T-helper 2 cell treated with Interferon-gamma antibody and Interleukin-4, amounts not matched to agents 5 μg/mL and 100 μg/mL, for 36 hours (primary cell): ENCODE measurements at places on chromosomes 16 and 17.
A peak's percentile ranks its signal among the peaks of the same experiment; 100 is the strongest.

DNA sequence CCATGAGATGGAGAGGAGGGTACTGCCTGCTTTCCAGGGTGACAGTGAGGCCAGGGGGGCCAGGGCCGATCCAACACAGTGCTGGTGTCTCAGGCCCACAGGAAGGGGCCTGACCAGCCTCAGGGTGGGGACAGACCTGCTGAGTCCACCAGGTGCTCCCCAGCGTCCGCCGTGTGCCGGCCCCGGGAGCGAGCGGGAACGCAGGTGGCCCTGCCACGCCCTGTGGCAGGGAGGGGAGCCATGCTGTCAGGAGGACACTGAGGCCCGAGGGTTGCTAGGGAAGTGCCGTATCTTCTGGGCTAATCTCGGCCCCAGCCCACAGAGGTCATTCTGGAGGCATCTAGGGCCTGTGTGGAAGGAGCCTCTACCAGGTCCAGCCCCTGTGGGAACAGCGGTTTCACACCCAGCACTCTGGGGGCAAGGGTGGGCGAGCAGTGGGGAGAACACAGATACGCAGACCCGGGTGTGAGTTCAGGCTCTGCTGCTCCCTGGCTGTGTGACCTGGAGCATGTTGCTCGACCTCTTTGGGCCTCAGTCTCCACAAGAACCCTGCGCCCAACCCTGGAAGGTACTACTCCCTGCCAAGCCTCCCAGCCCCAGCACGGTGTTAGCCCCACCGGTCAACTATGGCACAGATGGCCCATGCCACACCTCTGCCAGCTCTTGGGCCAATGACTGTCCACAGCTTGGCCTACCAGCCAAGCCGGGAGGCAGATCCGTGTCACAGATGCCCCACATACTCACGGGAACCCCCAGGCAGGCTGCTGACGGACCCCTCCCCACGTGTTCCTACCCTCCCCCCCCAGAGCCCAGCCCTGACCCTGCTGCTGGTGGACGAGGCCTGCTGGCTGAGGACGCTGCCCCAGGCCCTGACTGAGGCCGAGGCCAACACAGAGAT lies 43.9 kb upstream of the ZC3H18 start:
- DNase-seq: no peak

- DNase-seq: no peak
These were observed 61.8 kb downstream of the BAIAP2 start for GRCh38 chr17:81096741-81097133.

GRCh38 chr17:76152591-76152990 lies 11.5 kb upstream of the FOXJ1 start:
- DNase-seq: no peak

DNA sequence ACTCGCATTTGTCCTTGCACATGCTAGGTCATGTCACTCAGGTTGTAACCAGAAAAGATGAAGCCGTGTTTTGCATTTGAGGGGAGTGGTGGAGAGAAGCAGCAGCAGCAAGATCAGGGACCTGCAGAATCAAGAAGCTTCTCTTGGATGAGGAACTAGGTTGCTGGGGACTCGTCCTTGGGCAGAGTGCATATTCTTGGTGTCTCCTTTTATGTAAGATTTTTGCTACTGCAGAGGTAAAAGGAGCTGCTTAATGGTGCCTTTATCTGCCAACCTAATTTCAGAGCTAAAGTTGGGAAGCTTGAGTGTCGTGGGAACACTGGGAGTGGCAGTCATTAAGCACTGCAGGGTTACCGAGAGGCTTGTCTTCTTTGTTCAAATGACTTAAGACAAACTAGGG lies 236.5 kb downstream of the MAP2K4 start:
- no peak for DNase-seq

GRCh38 chr16:53882310-53882709 lies 178.4 kb downstream of the FTO start:
- no peak for DNase-seq

- DNase-seq: no peak
These were observed 490.5 kb upstream of the CA10 start for GRCh38 chr17:52648995-52649394.

GRCh38 chr16:66936462-66936861 lies 1.1 kb downstream of the CES2 start:
- DNase-seq: no peak

DNA sequence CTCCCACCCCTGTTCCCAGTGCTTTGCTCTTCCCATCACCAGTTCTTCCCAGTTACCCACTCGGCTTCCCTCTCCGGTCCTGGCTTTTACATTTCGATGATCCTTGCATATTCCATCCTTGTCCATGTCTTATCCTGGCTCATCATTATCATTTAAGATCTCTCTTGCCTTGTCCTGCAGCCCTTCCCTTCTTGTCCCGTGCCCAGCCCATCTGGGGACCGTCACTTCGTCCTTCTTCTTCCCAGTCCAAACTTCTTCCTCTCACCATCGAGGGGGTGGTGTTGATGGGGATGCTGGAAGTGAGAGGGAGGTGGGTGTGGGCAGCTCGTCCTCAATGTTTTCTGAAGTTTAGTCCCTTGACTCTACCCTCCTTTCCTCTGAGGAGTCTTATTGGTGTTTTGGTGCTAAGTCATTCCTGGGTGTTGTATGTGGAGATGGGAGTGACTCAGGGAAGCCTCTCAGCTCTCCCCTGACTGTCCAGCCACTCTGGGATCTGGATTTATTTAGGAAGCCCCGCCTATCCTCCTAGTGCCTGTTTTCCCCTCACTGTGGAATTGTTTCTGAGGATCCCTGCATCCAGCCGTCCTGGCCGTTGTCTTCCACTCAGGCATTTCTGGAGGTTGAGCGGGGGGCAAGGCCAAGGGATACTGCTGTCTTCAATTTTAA lies 975 bp downstream of the SNX29 start:
- no peak for DNase-seq

DNA sequence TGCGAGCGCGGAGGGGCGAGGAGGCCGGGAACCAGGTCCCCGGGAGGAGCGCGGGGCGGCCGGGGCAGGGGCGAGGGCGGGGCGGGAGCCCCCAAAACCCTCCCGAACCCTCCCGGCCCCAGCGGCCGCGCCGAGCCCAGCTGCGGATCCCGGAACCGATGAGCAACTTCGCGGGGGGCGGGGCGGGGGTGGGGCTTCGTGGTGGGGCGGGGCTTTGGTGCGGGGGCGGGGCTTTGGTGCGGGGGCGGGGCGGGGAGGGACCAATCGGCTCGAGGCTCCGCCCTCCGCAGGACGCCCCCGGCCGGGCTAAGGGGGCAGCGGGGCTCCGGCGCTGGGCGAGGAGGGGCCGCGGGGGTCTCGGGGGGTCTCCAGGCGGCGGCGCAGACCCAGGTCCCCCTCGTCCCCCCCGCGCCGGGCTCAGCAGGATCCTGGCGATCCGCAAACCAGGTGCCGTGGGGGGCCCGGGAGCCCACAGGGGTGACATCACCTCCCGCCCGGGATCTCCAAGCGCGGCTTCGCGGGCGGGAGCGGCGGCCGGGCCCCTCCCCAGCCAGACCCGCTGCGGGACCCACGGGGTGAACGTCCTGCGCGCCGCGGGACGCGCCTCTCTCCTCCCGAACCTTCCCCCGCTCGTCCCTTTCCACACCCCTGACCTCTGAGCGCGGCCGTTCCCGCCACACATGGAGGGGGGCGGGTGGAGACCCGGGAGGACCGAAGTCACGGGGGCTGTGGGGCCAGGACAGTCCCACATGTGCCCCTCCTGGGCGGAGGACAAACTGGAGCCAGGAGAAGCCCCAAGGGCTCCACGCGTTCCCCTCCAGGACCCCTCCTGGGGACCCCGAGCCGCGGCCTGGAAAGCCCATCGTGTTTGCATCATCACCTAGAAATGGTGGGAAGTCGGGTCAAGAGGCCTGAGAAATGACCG lies at the start of gene ABR:
ABR (minus strand) TSS at position 164 of the 925 bp plus-strand sequence. CDS start 254 bp downstream, outside the sequence.
- no peak for DNase-seq

- peak; percentile 36 for DNase-seq
These were observed 705 bp downstream of the FOXK2 start for GRCh38 chr17:82519971-82520903.

DNA sequence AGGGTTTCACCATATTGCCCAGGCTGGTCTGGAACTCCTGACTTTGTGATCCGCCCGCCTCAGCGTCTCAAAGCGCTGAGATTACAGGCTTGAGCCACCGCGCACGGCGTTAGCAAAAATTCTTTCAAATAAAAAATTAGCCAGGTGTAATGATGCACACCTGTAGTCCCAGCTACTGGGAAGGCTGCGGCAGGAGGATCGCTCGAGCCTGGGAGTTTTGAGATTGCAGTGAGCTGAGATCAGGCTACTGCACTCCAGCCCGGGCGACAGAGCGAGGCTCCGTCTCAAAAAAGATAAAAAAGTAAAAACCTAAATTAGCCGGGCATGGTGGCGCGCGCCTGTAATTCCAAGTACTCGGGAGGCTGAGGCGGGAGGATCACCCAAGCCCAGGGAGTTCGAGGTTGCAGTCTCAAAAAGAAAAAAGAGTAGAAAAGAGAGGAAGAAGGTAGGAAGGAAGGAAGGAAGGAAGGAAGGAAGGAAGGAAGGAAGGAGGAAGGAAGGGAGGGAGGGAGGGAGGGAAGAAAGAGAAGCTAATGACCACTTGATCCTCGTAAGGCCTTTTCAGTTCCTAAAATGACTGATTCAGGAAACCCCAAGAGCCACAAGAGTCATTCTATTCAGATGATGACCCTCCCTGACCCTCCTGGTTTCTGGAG lies 59.2 kb downstream of the SRL start:
- no peak for DNase-seq

GRCh38 chr16:56684926-56685590 lies 2.8 kb downstream of the MT1X start:
- no peak for DNase-seq

DNA sequence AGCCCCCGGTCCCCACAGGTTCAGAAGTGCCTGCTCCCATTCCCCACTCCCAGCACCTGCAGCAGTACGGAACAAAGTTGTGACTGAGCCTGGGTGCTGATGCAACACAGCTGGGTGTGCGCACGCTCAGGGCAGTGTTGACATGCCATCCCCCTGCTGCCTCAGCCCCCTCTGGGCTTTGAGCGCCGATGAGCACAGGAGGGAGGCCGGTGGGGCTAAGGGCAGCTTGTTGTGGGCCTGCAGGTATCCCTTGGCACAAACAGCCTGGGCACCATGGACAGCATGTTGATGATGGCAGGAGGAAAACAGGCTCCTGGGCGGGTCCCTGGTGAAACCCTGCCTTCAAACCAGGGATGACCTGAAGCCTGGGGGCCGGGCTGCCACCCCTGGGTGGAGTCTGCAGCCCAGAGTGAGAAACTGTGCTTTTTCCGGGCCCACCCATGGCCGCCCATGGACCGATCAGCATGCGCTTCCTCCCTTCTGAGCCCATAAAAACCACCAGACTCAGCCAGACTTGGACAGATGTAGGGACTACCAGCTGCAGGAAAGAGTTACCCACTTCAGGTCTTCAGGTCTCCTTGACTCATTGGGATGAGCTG lies 175.5 kb downstream of the PHKB start:
- DNase-seq: no peak

- DNase-seq: no peak
These were observed 28.5 kb upstream of the EFCAB13 start for GRCh38 chr17:47295037-47295873.

DNA sequence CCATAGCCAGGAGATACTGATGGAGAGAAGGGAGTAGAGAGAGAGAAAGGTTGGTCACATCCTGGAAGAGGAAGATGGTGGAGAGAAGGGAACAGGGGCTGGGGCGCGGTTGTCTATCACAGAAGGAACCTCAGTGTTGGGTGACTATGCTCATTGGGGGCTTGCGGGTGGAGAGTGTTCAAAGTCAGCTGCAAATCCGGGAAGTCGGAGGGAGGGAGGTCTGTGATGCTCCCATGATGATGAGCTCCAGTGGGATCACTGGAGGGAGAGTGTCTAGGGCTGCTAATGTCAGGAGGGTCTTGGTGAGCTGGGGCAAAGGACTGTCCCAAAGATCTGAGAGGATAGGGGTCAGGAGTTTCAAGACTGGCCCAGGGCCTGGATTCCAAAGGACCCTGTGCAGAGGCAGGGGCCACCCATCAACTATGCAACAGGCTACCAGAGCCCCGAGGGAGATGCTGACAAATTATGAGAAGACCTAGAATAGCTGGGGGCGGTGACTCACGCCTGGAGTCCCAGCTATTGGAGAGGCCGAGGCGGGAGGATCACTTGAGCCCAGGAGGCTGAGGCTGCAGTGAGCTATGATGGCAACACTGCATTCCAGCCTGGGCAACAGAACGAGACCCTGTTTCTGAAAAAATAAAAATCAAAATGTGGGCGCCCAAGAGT lies 2.6 kb downstream of the SPDYE4 start:
- DNase-seq: no peak

DNA sequence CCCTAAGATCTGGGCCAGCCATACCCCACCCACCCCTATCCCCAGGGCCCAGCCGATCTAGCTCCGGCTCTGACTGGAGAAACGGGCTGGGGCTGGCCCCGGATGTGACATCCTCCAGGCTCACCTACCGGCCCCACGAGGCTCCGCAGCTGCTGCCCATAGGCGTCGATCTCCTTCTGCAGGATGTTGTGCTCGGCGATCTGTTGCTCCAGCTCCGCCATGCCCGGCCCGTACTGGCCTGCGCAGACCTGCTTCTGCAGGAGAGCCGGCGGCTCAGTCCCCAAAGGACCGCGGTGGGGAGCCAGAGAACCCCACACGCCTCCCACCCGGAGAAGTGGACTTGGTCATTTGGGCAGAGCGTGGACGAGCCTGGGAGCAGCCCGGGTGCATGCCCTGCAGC lies 4.8 kb downstream of the EVPL start:
- no peak for DNase-seq
